Omental fat pad (tissue), 4 donors: ENCODE measurements at places on chromosomes 3 and 15.

- DNase-seq, result no peak
Measured at GRCh38 chr3:196499061-196499460, 4.5 kb downstream of the RNF168 start.

GRCh38 chr3:88779482-88779881 lies 327.9 kb upstream of the EPHA3 start:
- no peak for DNase-seq

DNA sequence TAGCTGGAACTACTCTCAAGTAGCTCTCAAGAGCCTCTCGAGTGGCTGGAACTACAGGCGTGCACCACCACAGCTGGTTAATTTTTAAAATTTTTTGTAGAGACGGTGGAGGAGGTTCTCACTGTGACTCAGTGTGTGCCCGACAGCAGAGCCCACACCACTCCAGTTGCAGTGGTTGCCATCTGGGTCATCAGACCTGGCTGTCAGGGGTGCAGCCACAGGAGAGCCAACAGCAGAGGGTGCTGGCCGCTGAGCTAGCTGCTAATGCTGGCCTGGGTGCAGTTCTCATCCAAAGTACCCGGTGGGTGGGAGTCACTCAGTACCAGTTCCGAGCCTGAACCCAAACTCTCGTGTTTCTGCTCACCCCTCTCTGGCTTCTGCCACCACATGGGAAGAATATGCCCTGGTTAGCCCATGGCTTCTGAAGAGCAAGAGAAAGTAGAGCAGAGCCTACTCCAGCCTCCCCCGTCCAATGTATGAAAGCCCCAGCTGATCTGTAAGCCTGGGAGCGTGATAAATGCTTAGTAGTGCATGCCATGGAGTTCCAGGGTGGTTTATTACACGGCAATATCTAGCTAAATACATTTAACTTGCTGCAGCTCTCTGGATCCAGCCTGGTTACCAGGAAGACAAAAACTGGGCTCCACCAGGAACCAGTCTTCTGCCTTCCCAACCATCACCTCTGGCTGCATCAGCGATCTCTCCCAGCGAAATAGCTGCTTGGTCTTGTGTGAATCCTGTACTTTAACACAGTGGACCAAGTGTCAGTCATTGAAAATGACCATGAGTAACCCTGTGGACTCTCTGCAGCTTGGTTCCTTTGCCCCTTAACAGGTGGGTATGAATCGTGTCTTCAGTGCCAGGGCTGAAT lies 17.1 kb downstream of the UMPS start:
- DNase-seq, result no peak

GRCh38 chr15:87710406-87710805 lies 546.1 kb downstream of the NTRK3 start:
- no peak for DNase-seq

GRCh38 chr3:190094160-190094718 lies 26.5 kb downstream of the P3H2 start:
- no peak for DNase-seq
